ENCODE measurements at places on chromosomes 12 and 14.

DNA sequence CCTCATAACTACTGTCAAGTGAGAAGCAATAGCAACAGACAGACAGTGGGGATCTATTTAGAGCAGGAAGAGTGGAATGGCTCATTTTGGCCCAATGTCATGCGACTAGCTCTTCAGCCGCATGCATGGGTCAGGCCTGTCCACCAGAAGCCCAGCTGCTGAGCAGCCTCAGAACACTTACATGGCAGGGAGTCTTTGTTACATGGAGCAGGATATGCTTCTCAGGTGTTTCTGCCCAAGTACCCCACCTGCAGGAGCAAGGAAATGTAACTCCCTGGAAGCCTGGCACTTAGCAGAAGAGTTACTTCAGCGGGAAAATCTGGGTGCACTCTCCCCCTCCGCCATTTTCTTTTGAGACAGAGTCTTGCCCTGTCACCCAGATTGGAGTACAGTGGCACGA is 73.5 kb upstream of the ARHGAP5 start:
- H3K27ac ChIP-seq, result no peak overlapping the region
- H3K4me3 ChIP-seq, result no peak overlapping the region
- DNase-seq, result no peak
- H3K27me3 ChIP-seq, result no peaks in the 10 kb centered on the region
- no peaks in the 10 kb centered on the region for H3K36me3 ChIP-seq
- H3K4me1 ChIP-seq, result peaks cover 21% of the 10 kb centered on the region

GRCh38 chr14:69720912-69721311 is 46.0 kb upstream of the SRSF5 start:
- no peaks in the 10 kb centered on the region for H3K36me3 ChIP-seq
- H3K4me3 ChIP-seq, result no peak overlapping the region
- DNase-seq, result no peak

DNA sequence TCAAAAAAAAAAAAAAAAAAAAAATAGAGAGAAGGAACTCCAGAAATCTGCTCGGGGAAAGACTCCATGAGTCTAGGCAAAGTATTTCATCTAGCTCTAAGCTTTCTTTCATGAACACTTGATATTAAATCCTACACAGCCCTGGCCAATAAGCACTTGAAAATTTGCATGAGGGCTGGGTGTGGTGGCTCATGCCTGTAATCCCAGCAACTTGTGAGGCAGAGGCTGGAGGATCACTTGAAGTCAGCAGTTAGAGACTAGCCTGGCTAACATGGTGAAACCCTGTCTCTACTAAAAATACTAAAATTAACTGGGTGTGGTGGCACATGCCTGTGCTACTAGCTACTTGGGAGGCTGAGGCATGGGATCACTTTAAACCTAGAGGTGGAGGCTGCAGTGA is 13.1 kb upstream of the METAP2 start:
- no peak overlapping the region for H3K27ac ChIP-seq
- H3K36me3 ChIP-seq, result no peaks in the 10 kb centered on the region
- H3K27me3 ChIP-seq, result no peaks in the 10 kb centered on the region
- DNase-seq, result no peak
- H3K4me1 ChIP-seq, result no peaks in the 10 kb centered on the region

- no peaks in the 10 kb centered on the region for H3K4me1 ChIP-seq
- no peaks in the 10 kb centered on the region for H3K27me3 ChIP-seq
- H3K4me3 ChIP-seq, result no peak overlapping the region
- peak overlapping the region; percentile 98 for H3K27ac ChIP-seq
- DNase-seq, result no peak
Measured at GRCh38 chr14:60166142-60166541, 944 bp upstream of the DHRS7 start.

DNA sequence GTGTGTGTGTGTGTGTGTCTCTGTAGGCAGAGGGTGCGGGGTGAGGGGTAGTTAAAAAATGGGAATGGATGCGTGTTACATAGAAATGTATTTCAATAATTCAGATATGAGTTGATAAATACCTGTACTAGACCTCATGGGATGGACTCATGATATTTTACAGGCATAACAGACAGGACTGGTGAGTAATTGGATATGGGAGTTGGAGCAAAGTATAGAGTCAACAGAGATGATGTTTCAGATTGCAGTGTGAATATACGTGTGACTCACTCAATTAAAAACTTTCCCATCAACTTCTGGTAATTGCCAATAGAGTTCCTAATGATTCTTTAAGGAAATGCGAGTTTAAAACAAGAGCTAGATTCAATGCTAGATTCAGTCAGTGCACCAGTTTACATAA is 711.9 kb downstream of the C12orf50 start:
- no peaks in the 10 kb centered on the region for H3K27me3 ChIP-seq
- no peak overlapping the region for H3K4me3 ChIP-seq
- no peak for DNase-seq
- H3K36me3 ChIP-seq, result no peaks in the 10 kb centered on the region

GRCh38 chr12:128338386-128339125 is 71.6 kb downstream of the TMEM132C start:
- H3K27ac ChIP-seq, result no peak overlapping the region
- H3K4me3 ChIP-seq, result no peak overlapping the region
- H3K4me1 ChIP-seq, result no peaks in the 10 kb centered on the region
- no peaks in the 10 kb centered on the region for H3K36me3 ChIP-seq
- no peak for DNase-seq

DNA sequence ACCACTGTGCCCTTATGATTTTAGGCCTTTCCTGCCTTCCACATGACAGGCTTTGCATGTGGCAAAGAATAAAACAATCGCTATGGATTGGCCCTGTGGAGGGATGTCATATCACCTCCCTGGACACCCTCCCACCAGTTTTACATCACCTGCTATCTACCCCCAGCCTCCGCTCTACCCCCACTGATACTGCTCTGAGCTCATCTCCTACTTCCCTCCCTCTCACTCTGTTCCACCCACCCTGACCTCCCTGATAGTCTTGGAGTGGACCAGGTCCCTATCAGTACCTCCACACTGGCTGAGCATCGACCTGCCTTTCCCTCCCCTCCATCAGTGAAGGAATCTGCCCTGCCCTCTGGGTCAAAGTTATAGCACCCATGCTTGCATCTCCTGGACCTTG is 91.8 kb upstream of the FOXN3 start:
- DNase-seq, result no peak
- H3K27ac ChIP-seq, result no peak overlapping the region
- no peaks in the 10 kb centered on the region for H3K27me3 ChIP-seq
- H3K4me3 ChIP-seq, result no peak overlapping the region
- H3K36me3 ChIP-seq, result no peaks in the 10 kb centered on the region
- peaks cover 18% of the 10 kb centered on the region for H3K4me1 ChIP-seq

- no peak for DNase-seq
- no peaks in the 10 kb centered on the region for H3K27me3 ChIP-seq
- peaks cover 42% of the 10 kb centered on the region for H3K4me1 ChIP-seq
- peak overlapping the region; percentile 72 for H3K4me3 ChIP-seq
Measured at GRCh38 chr12:26123482-26123980, 1.3 kb downstream of the BHLHE41 start.

All from tibial artery (tissue), 4 donors.